ENCODE measurements at places on chromosomes 5 and 9. TPM values are rescaled to one million over a fixed set of nuclear protein-coding genes. Genes with fewer than 3 reads are reported as not detected.
A peak's percentile ranks its signal among the peaks of the same experiment; 100 is the strongest.

DNA sequence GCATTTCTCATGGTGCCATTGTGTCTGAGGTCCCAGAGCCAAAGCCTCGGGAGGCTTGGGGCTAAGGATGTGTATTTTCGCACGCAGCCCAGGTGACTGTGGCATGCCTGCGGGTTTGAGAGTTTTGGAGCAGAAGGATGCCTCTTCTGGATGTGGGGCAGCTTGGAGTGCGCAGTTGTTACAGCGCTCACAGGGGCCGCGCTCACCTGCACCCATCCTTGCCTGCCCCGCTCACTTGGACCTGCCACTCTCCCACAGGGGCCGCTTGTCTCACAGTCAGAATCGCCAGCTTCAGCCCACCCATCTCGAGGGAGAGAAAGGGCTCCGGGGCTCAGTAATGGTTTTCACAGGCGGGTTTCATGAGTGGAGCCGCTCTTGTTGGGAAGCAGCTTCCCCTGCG lies 132.9 kb downstream of the MVB12B start:
- no peak overlapping the region for H3K4me3 ChIP-seq
- H3K4me1 ChIP-seq: peaks cover 15% of the 10 kb centered on the region
- no peak for DNase-seq
- H3K27ac ChIP-seq: no peak overlapping the region
- H3K27me3 ChIP-seq: no peaks in the 10 kb centered on the region

DNA sequence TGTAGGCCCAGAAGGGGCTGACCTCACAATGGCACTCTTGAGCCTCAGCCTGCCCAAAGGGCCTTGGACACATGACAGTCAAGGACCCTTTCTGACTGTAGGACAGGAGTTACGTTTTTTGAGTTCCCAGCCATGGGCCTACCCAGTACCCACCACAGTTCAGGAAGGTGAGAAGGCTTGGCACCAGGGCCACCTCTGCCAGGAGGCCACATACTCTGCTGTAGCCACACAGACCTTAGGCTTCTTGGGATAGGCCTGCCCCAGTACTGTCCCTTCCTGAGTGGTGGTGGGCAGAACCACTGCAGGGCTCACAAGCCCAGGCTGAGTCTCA lies 12.8 kb downstream of the PDLIM4 start:
- H3K36me3 ChIP-seq: no peaks in the 10 kb centered on the region
- no peak overlapping the region for H3K4me3 ChIP-seq
- H3K4me1 ChIP-seq: peaks cover 23% of the 10 kb centered on the region
- no peak overlapping the region for H3K27ac ChIP-seq
- no peak for DNase-seq

DNA sequence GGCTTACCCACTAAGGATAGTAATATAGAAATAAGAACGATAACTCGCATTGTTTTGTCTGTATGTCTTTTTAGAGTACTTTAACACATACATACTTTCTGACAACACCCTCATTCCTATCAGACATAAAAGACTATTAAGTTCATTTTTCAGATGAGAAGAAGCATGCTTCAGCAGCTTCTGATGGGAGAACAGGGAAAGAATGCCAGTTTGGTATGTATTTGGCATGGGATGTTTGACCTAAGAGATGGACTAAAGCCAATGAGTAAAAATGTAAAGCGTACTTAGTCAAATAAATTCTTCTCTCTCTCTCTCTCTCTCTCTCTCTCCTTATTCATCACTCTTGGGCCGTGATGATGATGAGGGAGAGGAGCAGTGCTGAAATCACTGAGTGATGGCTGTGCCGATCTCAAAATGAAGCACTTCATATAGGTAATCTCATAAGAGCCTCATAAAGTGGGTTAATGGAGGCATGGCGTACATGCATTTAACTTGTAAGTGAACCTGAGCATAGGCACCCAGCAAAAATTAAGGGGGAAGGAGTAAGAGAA lies 71.5 kb downstream of the SLIT3 start:
- no peaks in the 10 kb centered on the region for H3K27me3 ChIP-seq
- no peak overlapping the region for H3K27ac ChIP-seq
- H3K4me3 ChIP-seq: no peak overlapping the region
- DNase-seq: no peak
- H3K4me1 ChIP-seq: no peaks in the 10 kb centered on the region
- H3K36me3 ChIP-seq: no peaks in the 10 kb centered on the region

The PCDHB5 gene
- total RNA-seq: 2.3 TPM

- H3K27me3 ChIP-seq: peaks cover 24% of the 10 kb centered on the region
- no peaks in the 10 kb centered on the region for H3K4me1 ChIP-seq
- H3K27ac ChIP-seq: no peak overlapping the region
- H3K36me3 ChIP-seq: no peaks in the 10 kb centered on the region
These were observed 116.5 kb downstream of the TRPM6 start for GRCh38 chr9:74771262-74771585.

GRCh38 chr9:34503406-34503805 lies 19.4 kb downstream of the ENHO start:
- H3K27me3 ChIP-seq: no peaks in the 10 kb centered on the region
- peaks cover 15% of the 10 kb centered on the region for H3K4me1 ChIP-seq
- no peak overlapping the region for H3K4me3 ChIP-seq
- H3K27ac ChIP-seq: no peak overlapping the region

The FOXD4 gene
- total RNA-seq: 0.11 TPM

The RHOBTB3 gene
- total RNA-seq: 79.7 TPM

GRCh38 chr5:176921714-176922113 lies 22.6 kb upstream of the HK3 start:
- peaks cover 15% of the 10 kb centered on the region for H3K36me3 ChIP-seq
- no peak for DNase-seq
- H3K4me3 ChIP-seq: no peak overlapping the region
- no peaks in the 10 kb centered on the region for H3K4me1 ChIP-seq

DNA sequence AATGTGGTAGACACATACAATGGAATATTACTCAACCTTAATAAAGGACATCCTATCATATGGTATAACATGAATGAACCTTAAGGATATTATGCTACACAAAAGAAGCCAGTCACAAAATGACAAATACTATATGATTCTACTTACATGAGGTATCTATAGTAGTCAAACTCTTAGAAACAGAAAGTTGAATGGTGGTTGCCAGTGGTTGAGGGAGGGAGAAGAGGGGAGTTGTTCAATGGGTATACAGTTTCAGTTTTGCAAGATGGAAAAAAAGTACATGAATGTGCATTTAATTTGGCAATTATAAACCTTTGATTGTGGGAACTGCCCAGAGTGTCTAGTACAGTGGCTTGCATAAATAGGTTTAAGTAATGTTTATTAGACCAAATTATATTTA lies 473.3 kb upstream of the ZNF608 start:
- no peak for DNase-seq
- H3K36me3 ChIP-seq: no peaks in the 10 kb centered on the region
- H3K27ac ChIP-seq: no peak overlapping the region

GRCh38 chr5:1799110-1799601 lies 481 bp downstream of the MRPL36 start:
- no peak for DNase-seq
- H3K27ac ChIP-seq: peak overlapping the region; percentile 95
- no peaks in the 10 kb centered on the region for H3K27me3 ChIP-seq
- H3K4me3 ChIP-seq: peak overlapping the region; percentile 97
- peaks cover 71% of the 10 kb centered on the region for H3K4me1 ChIP-seq

- no peaks in the 10 kb centered on the region for H3K27me3 ChIP-seq
- no peak overlapping the region for H3K27ac ChIP-seq
- H3K4me3 ChIP-seq: no peak overlapping the region
- H3K36me3 ChIP-seq: no peaks in the 10 kb centered on the region
These were observed 559.6 kb downstream of the CETN3 start for GRCh38 chr5:89849830-89850512.

GRCh38 chr5:156893517-156893916 lies 43.4 kb downstream of the PPP1R2B start:
- no peak overlapping the region for H3K4me3 ChIP-seq
- no peaks in the 10 kb centered on the region for H3K4me1 ChIP-seq
- peaks cover 7% of the 10 kb centered on the region for H3K27me3 ChIP-seq
- no peaks in the 10 kb centered on the region for H3K36me3 ChIP-seq
- no peak overlapping the region for H3K27ac ChIP-seq

DNA sequence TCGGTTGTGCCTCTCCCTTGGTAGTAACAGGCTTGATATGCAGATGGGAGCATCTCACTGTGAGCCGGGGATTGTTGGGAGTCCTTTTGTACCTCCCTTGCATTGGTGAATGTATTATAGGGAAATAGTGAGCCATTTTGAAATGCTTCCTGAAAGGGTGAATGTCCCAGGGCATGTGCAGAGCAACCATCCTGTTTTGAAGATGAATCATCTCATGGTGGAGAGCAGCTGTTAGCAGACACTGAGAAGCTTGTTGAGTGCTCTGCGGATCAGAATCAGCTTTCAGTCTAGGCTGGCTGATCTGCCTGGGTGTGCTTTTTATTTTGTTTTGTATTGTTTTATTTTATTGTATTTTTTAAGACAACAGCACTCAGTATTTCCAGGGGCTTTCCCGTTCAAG lies 29.7 kb downstream of the SLC36A1 start:
- no peak overlapping the region for H3K27ac ChIP-seq
- no peaks in the 10 kb centered on the region for H3K27me3 ChIP-seq
- no peak for DNase-seq
- H3K36me3 ChIP-seq: peaks cover 18% of the 10 kb centered on the region
- H3K4me3 ChIP-seq: no peak overlapping the region
- peaks cover 6% of the 10 kb centered on the region for H3K4me1 ChIP-seq

- no peaks in the 10 kb centered on the region for H3K27me3 ChIP-seq
- H3K4me3 ChIP-seq: no peak overlapping the region
- no peaks in the 10 kb centered on the region for H3K36me3 ChIP-seq
- H3K4me1 ChIP-seq: no peaks in the 10 kb centered on the region
These were observed 142.9 kb downstream of the SLCO4C1 start for GRCh38 chr5:102153003-102153759.

GRCh38 chr9:71820403-71820921 lies 52.1 kb upstream of the CEMIP2 start:
- no peaks in the 10 kb centered on the region for H3K36me3 ChIP-seq
- DNase-seq: no peak
- no peak overlapping the region for H3K4me3 ChIP-seq
- H3K27me3 ChIP-seq: no peaks in the 10 kb centered on the region
- H3K27ac ChIP-seq: no peak overlapping the region
